Cardiac atrium fibroblast (primary cell): ENCODE measurements at places on chromosomes 12 and 14. TPM values are rescaled to one million over a fixed set of nuclear protein-coding genes. Genes with fewer than 3 reads are reported as not detected.

The POU6F1 gene
- 1.4 and 1.5 TPM in 2 replicates for total RNA-seq

The BBOF1 gene
- total RNA-seq = 3.8 and 5.7 TPM in 2 replicates

The SLC8A3 gene
- total RNA-seq = under 0.01 and 0.18 TPM in 2 replicates

The TPH2 gene
- not detected in 2 replicates for total RNA-seq

The KRT79 gene
- not detected in 2 replicates for total RNA-seq

The NPAS3 gene
- 0.18 TPM in 1 of 2 replicates, not detected in the other for total RNA-seq

The PAX9 gene
- total RNA-seq = not detected in 2 replicates

The ULK1 gene
- total RNA-seq = 4.4 and 9.2 TPM in 2 replicates

The IKZF4 gene
- 0.90 and 1.1 TPM in 2 replicates for total RNA-seq

The UNC119B gene
- total RNA-seq = 12.8 and 18.6 TPM in 2 replicates

The IGF1 gene
- not detected in 2 replicates for total RNA-seq

The C14orf132 gene
- total RNA-seq = 2.0 and 3.7 TPM in 2 replicates

The ENDOU gene
- 0.18 TPM in 1 of 2 replicates, not detected in the other for total RNA-seq

The FRMD6 gene
- 46.9 and 77.0 TPM in 2 replicates for total RNA-seq

The LMNTD1 gene
- total RNA-seq = 1.8 TPM in 1 of 2 replicates, not detected in the other

The AKAP3 gene
- total RNA-seq = 0.16 and 0.18 TPM in 2 replicates

The TCL1B gene
- not detected in 2 replicates for total RNA-seq

The BORCS5 gene
- 3.7 and 22.4 TPM in 2 replicates for total RNA-seq

The TAMALIN gene
- total RNA-seq = 6.8 and 20.4 TPM in 2 replicates

The C12orf50 gene
- total RNA-seq = not detected in 2 replicates

The SERPINA10 gene
- total RNA-seq = not detected in 2 replicates

The E2F7 gene
- total RNA-seq = 0.90 and 2.3 TPM in 2 replicates

The FOXA1 gene
- not detected in 2 replicates for total RNA-seq

The BRAP gene
- 11.3 and 12.1 TPM in 2 replicates for total RNA-seq

The DNAI7 gene
- total RNA-seq = not detected in 2 replicates

The PLEKHG7 gene
- total RNA-seq = not detected in 2 replicates

The PTPN6 gene
- under 0.01 TPM in 1 of 2 replicates, not detected in the other for total RNA-seq

The BMP4 gene
- total RNA-seq = 28.0 and 55.4 TPM in 2 replicates

The KCNC2 gene
- not detected in 2 replicates for total RNA-seq

The TSPAN8 gene
- 6.0 and 15.4 TPM in 2 replicates for total RNA-seq

The RND1 gene
- 0.18 TPM in 1 of 2 replicates, not detected in the other for total RNA-seq

The PLA2G1B gene
- not detected in 2 replicates for total RNA-seq

The USP44 gene
- total RNA-seq = not detected in 2 replicates

The VPS29 gene
- 46.3 and 63.9 TPM in 2 replicates for total RNA-seq

The PROX2 gene
- total RNA-seq = not detected in 2 replicates

The FNTB gene
- total RNA-seq = 11.4 and 12.5 TPM in 2 replicates

The FGF6 gene
- total RNA-seq = not detected in 2 replicates

The GARIN6 gene
- not detected in 2 replicates for total RNA-seq

The AP5M1 gene
- total RNA-seq = 17.1 and 23.8 TPM in 2 replicates

The NEUROD4 gene
- total RNA-seq = not detected in 2 replicates

The CCDC197 gene
- not detected in 2 replicates for total RNA-seq

The GPR162 gene
- 2.6 and 7.0 TPM in 2 replicates for total RNA-seq

The CARMIL3 gene
- 0.16 TPM in 1 of 2 replicates, not detected in the other for total RNA-seq

The KRT78 gene
- not detected in 2 replicates for total RNA-seq

The KRT71 gene
- total RNA-seq = not detected in 2 replicates

The ACSM4 gene
- total RNA-seq = not detected in 2 replicates

The STAC3 gene
- total RNA-seq = not detected in 2 replicates

The KRT85 gene
- not detected in 2 replicates for total RNA-seq

The SOAT2 gene
- not detected in 2 replicates for total RNA-seq

The GALNT8 gene
- total RNA-seq = under 0.01 TPM in 1 of 2 replicates, not detected in the other

The TDRD9 gene
- 0.97 and 1.8 TPM in 2 replicates for total RNA-seq

The PTHLH gene
- total RNA-seq = not detected in 2 replicates

The PEBP1 gene
- 155 and 189 TPM in 2 replicates for total RNA-seq

The SYCP3 gene
- not detected in 2 replicates for total RNA-seq

The RTL1 gene
- not detected in 2 replicates for total RNA-seq
